ENCODE measurements at places on chromosomes 12 and 14.

DNA sequence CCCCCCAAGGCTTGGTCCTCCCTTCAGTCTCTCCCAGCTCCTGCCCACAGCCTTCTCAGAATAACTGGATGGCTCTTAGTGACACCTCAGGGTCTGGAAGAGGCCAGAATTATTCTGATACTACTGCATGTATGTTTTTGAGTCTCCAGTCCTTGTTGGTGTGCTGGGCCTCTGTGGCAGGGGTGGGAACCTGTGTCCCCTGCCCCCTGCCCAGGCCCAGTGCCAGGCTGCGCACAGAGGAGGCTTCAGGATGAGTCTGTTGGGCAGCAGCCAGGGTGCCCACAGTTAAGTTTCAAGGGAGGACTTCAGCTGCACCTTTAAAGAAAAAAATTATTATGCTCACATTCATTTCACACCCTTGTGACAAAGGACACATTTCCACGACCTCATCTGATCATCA lies 348.3 kb downstream of the CACNA1C start:
- no peak for DNase-seq

DNA sequence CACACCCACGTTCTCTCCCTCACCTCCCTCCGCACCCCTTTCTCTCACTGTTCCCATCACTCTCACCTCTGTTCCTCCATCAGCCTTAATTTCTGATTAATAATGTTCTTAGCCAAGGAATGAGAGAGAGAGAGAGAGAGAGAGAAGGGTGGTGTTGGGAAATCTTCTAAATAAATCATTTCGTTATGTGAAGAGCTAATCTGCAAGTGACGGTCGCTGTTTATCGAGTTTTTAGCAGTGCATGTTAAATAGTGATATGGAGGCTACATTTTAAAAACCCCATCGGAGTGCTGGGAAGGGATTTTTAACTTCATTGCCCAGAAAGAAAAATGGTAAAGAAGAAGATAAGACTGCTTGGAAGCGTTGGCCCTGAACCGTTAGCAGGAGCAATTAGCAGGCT lies 203.3 kb upstream of the LHX5 start:
- DNase-seq, result no peak

DNA sequence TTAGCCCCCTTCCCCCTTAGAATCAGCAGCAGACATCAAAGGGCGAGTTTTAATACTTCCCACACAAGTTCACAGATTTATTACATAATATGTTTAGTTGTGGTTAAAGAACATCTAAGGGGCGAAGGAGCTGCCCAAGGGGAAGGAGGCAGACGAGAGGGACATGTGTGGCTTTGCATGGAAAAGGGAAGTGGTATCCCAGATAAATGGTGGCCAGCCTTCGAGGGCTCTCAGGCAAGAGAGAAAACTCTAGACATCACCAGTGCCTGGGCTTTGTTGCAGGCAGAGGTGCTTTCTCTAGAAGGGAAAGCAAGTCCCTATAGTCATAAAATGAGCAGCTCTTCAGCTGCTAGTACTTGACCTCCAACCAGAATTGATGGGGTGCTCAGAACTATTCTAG lies 121.2 kb downstream of the CACNA1C start:
- no peak for DNase-seq

DNA sequence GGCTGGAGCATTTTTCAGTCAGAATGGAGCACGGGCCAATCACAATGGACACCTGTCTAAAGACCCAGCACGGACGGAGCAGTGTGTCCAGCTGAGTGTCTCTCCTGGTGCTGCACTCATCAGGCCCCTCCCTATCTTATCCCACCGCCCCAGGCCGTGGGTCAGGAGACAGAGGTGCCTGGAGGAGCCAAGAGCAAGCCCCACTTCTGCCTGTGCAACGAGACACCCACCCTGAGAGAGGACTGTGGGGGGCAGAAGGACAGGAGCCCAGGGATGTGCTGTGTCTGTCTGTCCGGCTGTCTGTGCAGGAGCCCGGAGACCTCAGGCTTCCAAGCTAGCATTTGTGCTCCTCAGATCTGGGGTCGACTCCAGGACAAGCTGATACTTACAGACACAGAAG lies 69.6 kb upstream of the SFSWAP start:
- DNase-seq, result no peak

- no peak for DNase-seq
These were observed 6.7 kb downstream of the ACTR6 start for GRCh38 chr12:100207311-100207710.

DNA sequence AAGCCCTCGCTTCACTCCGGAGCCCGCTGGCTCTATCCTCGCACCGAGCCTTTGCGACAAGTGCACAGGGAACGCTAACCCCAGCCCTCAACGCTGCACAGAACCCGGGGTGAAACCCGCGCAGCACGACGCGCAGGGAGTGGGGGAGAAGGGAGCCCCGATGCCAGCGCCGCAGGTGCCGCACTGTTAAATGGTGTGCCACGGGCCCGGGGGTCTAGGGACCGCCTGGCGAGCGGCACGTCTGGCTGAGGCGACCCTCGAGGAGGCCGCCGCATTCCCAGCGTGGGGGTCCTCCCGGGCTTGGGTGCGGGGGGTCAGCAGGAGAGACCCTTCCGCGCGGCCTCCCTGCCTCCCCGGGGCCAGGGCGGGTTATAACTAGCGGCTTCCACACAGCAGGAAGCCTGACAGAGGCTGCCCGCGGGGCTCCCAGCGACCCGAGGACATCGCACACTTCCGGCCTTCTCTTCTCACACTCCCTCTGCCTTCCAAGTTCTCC lies 23.8 kb upstream of the LRTM2 start:
- no peak for DNase-seq

DNA sequence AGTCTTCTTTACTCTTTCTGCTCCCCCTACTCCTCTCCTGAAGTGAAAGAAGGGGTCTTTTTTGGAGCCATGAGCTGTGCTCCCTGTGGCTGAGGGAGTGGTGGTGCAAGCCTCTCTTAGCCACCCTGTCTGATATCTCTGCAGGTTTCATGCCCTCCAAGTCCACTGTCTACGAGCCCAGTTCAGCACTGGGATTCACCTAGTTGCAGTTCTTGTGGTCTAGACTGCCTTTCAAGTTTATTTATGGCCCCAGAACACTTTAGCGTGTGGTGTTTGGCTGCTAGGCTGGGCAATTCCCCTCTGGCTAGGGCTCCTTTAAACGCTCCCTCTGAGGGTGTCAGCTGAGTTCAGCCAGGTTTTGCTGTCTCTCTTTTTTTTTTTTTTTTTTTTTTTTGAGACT lies 908.6 kb downstream of the TRHDE start:
- no peak for DNase-seq

GRCh38 chr14:22887990-22888378 lies 5.0 kb downstream of the REM2 start:
- no peak for DNase-seq

DNA sequence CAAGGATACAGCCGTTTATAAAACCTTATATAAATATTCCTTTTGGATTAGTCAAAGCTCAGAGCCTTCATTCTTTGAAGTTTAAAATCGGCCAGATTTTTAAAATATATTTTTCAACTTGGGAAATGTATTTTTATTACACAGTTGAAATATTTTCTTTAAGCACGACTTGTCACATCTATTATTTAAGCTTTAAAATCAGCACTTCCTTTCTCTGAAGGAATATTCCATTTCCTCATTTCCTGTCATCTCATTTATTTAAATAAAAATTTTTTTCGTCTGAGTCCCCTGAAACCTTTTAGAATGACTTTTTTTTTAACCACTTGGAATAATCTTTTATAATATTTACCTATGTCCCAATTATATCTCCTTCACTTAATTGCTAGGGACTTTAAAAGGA lies 107.5 kb upstream of the PDE3A start:
- DNase-seq, result no peak

GRCh38 chr14:55710506-55711041 lies 130.6 kb downstream of the KTN1 start:
- no peak for DNase-seq

GRCh38 chr12:123873793-123874192 lies 98.8 kb downstream of the CCDC92 start:
- no peak for DNase-seq

GRCh38 chr14:21326972-21327371 lies 47.1 kb downstream of the RPGRIP1 start:
- no peak for DNase-seq

DNA sequence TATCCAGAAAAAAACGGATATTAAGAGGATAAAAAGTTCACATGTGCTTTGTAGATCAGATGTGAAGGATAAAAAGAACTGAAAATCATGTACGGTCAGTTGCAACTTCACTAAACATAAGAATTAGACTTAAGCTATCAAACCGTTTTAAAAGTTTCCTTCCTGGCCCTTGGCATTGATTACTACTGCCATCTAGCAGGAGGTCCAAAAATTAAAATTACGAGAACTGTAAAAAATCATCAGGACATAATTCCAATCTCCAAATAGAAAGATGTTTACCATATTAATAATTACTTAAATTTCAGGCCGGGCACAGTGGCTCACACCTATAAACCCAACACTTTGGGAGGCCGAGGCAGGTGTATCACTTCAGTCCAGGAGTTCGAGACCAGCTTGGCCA lies 7.9 kb downstream of the WDR89 start:
- no peak for DNase-seq

- DNase-seq, result no peak
These were observed 30.8 kb downstream of the IFNG-AS1 start for GRCh38 chr12:68020049-68020448.

- DNase-seq, result no peak
These were observed 1.3 kb downstream of the GPN3 start for GRCh38 chr12:110466791-110467190.

GRCh38 chr12:45669093-45669492 lies 60.4 kb upstream of the ARID2 start:
- no peak for DNase-seq

- DNase-seq, result no peak
These were observed 89.1 kb downstream of the TTC7B start for GRCh38 chr14:90727082-90727481.

Data from gastrocnemius medialis (tissue), 4 donors.